ENCODE measurements at places on chromosomes 12 and 14. TPM values are rescaled to one million over a fixed set of nuclear protein-coding genes. Genes with fewer than 3 reads are reported as not detected.

DNA sequence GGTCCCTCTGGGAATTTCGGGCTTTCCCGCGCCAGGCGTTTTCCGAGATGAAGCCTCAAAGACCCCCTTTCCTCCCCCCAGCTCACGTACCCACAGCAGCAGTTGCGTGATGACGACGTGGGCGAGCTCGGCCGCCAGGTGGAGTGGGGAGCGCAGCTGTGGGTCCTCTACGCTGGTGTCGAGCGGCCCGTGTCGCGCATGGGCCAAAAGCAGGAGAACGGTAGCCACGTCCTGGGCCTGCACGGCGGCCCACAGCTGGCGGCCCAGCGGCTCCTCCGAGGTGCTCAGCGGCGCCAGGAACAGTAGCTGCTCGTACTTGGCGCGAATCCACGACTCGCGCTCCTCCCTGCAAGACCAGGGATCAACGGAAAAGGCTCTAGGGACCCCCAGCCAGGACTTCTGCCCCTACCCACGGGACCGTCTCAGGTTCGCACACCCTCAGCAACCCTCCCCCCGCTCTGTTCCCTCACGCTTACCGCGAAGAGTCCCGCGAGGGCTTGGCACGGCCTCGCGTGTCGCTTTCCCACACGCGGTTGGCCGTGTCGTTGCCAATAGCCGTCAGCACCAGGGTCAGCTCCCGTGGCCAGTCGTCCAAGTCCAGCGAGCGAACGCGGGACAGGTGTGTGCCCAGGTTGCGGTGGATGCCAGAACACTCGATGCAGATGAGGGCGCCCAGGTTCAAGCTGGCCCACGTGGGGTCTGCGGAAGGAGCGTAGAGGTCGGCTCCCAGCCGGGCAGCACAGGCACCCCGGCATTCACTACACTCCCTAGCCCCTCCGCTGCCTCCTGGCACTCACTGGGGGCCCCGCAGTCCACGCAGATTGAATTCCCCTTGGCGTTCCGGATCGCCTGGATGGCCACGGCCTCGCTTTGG lies 11.4 kb downstream of the AGAP2 start:
- H3K4me3 ChIP-seq, result peak overlapping the region; percentile 80
- DNase-seq, result no peak
- no peaks in the 10 kb centered on the region for H3K36me3 ChIP-seq
- peaks cover 9% of the 10 kb centered on the region for H3K27me3 ChIP-seq
- H3K4me1 ChIP-seq, result no peaks in the 10 kb centered on the region

GRCh38 chr12:55707841-55708694 lies at the start of gene ITGA7:
Gene ITGA7, minus strand, starts transcription at chr12:55707904. Its CDS starts 222 bp downstream, at chr12:55707682.
- DNase-seq, result no peak
- peaks cover 81% of the 10 kb centered on the region for H3K27me3 ChIP-seq
- H3K27ac ChIP-seq, result no peak within 1 kb of the TSS
- H3K4me3 ChIP-seq, result peak within 1 kb of the TSS; percentile 18
- no peaks in the 10 kb centered on the region for H3K36me3 ChIP-seq

GRCh38 chr12:44696542-44696941 lies 179.6 kb downstream of the NELL2 start:
- no peak overlapping the region for H3K27ac ChIP-seq
- H3K4me3 ChIP-seq, result no peak overlapping the region
- H3K4me1 ChIP-seq, result no peaks in the 10 kb centered on the region
- no peaks in the 10 kb centered on the region for H3K36me3 ChIP-seq
- H3K27me3 ChIP-seq, result no peaks in the 10 kb centered on the region
- no peak for DNase-seq

DNA sequence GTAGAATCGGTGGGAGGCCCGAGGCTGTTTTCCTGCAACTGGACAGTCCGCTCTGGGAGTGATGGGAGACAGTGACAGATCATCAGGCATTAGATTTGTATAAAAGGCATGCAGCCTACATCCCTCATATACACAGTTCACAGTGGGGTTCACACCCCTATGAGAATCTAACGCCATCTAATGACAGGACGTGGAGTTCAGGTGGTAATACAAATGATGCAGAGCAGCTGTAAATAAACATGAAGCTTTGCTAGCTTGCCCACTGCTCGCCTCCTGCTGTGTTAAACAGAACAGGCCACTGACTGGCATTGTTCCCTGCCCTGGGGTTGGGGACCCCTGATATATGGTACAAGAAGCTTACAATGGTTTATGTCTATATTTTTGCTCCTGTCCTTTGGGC lies 179.0 kb downstream of the LRFN5 start:
- H3K27ac ChIP-seq, result no peak overlapping the region
- no peaks in the 10 kb centered on the region for H3K36me3 ChIP-seq
- H3K27me3 ChIP-seq, result no peaks in the 10 kb centered on the region
- DNase-seq, result no peak

DNA sequence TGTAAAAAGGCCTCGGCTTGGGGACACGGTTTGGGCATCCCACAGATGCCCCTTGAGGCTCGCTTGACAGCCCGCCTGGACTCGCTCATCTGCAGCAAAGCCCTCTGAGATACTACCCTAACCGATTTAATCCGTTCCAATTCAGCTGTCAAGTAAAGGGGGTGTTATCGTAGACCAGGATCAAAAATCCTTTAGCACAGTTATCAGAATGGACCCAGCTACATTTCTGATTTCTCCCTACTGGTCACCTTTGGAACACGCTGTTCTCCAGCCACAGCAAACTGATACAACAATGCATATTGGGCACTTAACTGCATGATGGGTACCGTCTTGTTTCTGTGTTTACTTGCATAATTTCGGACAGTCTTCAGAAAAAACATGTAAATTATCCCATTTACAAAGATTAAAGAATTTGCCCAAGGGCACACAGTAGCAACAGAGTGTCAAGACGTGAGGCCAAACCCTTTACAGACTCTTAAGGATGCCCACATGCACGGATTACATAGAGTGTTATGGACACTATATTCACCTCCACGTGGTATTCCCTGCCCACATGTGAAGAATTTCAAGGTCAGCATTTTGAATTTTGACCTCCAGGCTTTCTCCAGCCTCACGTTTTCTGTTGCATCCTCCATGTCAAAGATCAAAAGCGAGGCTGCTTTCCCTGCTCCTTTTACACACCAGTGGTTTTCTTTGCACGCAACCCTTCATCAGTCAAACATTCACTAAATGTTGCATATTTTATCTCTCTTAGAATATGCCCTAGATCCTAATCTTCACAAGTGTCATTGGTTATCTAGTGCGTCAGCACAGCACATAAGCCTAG lies 3.2 kb upstream of the DUSP6 start:
- peaks cover 3% of the 10 kb centered on the region for H3K36me3 ChIP-seq
- H3K4me1 ChIP-seq, result peaks cover 23% of the 10 kb centered on the region
- H3K27me3 ChIP-seq, result no peaks in the 10 kb centered on the region
- peak overlapping the region; percentile 67 for H3K4me3 ChIP-seq
- no peak for DNase-seq
- peak overlapping the region; percentile 93 for H3K27ac ChIP-seq

DNA sequence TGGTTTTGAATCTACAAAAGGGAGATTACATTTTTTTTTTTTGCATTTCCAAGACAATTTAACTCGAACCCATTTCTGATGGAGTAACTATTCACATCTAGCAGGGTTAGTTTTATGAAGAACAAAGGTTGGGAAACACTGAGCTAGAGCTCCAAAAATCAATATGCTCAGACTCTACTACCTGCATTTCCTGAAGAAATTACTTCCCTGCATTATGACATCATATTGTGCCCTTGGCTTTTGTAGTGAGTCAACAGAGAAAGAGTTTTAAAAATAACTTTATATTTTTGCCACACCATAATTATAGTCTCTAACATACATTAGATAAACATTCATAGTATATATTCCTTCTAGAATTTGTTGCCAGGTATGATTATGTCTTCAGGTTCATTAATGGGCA lies 14.8 kb downstream of the GRIP1 start:
- H3K27ac ChIP-seq, result no peak overlapping the region
- H3K27me3 ChIP-seq, result no peaks in the 10 kb centered on the region
- no peak overlapping the region for H3K4me3 ChIP-seq
- no peaks in the 10 kb centered on the region for H3K36me3 ChIP-seq

- no peaks in the 10 kb centered on the region for H3K36me3 ChIP-seq
- H3K27me3 ChIP-seq, result no peaks in the 10 kb centered on the region
- no peak for DNase-seq
Observed at GRCh38 chr12:92585115-92585727, 117.6 kb upstream of the PLEKHG7 start.

DNA sequence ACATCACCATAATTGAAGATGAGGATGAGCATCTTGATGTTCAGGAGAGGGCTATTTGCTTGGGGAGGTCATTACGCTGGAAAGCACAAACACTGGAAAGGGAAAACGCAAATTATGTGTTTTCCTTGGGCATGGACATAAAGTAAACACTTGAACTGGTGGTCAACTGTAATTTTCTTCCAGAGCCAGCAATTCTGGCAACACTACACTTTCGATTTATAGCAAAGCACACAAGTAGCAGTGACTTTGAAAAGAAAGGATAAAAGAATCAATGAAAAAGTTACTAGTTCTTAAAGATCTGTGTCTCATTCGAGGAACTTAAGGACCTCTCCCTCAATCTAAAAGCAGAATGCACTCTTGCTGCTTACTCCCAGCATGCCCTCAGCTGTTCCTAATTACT lies 2.2 kb downstream of the CLEC14A start:
- DNase-seq, result no peak
- no peaks in the 10 kb centered on the region for H3K27me3 ChIP-seq
- no peak overlapping the region for H3K4me3 ChIP-seq
- no peak overlapping the region for H3K27ac ChIP-seq
- H3K36me3 ChIP-seq, result no peaks in the 10 kb centered on the region
- H3K4me1 ChIP-seq, result 0 out of 2 replicates have a peak, but pooled peaks cover 5% of the 10 kb centered on the region

KRT7 gene
- total RNA-seq, result 3,783 TPM

DNA sequence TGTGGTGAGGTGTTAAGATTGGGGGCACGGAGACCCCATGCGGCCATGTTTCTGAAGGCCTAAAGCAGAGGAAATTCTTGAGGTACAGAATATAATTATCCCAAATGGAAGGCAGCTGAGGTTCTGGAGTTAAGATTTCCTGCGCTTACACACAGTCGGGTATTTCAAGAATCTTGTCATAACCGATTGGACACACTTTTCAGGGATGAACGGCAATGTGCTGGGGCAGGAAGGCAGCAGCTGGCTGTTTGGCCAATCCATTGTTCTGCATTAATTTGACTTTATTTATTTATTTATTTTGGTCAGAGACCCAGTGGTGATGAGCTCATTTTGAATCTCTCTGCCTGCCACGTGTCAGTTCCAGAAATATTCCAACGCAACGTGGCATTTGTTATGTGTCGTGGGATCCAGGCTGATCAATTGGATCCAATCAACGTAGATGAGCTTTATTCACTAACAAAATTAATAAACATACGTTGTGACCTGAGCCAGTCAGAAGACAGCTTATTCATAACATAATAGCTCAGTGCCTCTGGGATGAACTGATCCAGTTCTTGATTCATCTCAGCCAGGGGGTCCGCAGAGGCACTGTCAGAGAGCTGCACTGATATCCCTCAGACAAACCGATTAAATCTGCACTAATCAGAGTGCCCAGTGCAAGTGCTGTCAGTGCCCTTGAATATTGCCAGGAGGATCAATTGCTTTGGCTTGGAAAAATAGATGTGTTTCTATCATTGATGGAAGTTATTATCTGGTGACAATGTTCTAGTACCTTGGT lies 181.0 kb downstream of the KTN1 start:
- H3K36me3 ChIP-seq, result no peaks in the 10 kb centered on the region
- no peak overlapping the region for H3K27ac ChIP-seq
- no peak for DNase-seq
- 0 out of 2 replicates have a peak, but pooled peaks cover 8% of the 10 kb centered on the region for H3K4me1 ChIP-seq
- H3K27me3 ChIP-seq, result no peaks in the 10 kb centered on the region
- no peak overlapping the region for H3K4me3 ChIP-seq

GRCh38 chr12:59548930-59549329 lies 46.9 kb upstream of the SLC16A7 start:
- H3K4me1 ChIP-seq, result no peaks in the 10 kb centered on the region
- H3K4me3 ChIP-seq, result no peak overlapping the region
- no peaks in the 10 kb centered on the region for H3K27me3 ChIP-seq
- H3K27ac ChIP-seq, result no peak overlapping the region
- peak; percentile 10 for DNase-seq
- no peaks in the 10 kb centered on the region for H3K36me3 ChIP-seq

GRCh38 chr14:47675466-47676314 lies at the start of gene MDGA2:
Gene MDGA2, minus strand, starts transcription at chr14:47675605.
- H3K36me3 ChIP-seq, result no peaks in the 10 kb centered on the region
- H3K4me1 ChIP-seq, result no peaks in the 10 kb centered on the region
- no peak for DNase-seq
- H3K4me3 ChIP-seq, result no peak within 1 kb of the TSS
- H3K27ac ChIP-seq, result no peak within 1 kb of the TSS
- H3K27me3 ChIP-seq, result no peaks in the 10 kb centered on the region

- 0 out of 2 replicates have a peak, but pooled peaks cover 5% of the 10 kb centered on the region for H3K27me3 ChIP-seq
- no peaks in the 10 kb centered on the region for H3K4me1 ChIP-seq
- no peak overlapping the region for H3K4me3 ChIP-seq
- no peak for DNase-seq
- no peak overlapping the region for H3K27ac ChIP-seq
- H3K36me3 ChIP-seq, result no peaks in the 10 kb centered on the region
Observed at GRCh38 chr14:94284221-94284620, 8.8 kb downstream of the SERPINA10 start.

RNASE7 gene
- not detected for total RNA-seq

DNA sequence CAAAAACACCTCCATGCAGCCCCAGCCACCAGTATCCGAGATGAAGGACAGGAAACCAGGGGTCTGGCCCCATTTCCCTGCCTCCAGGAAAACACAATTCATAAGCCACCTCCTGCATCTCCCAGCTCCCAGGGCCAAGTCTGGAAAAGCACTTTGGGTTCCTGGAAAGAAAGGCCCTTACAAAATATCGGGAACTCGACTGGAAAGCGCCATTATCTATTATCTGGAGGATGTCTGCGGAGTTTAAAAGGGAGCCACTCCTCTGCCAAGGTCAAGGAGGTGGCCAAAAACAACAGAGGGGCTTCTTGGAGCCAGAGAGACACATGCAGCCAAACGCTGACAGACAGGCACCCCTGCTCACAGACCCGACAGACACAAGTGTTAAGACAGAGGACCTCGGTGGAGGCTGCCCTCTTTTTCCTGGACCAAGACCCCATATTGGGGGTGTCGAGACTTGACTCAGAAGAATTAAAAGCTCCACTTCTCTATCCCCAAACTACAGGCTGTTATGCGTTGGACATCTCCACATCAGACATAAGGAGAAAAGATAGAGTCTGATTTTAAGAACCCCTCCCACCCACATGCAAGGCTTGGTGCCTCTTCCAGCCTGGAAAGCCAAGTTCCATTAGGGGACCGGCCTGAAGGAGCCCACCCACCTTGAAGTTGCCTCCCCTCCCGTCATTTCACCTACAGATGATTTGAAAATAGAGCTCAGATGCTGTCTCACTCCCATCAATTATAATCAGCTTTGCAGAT lies 9.6 kb downstream of the ACTN1 start:
- no peak overlapping the region for H3K27ac ChIP-seq
- DNase-seq, result no peak
- no peak overlapping the region for H3K4me3 ChIP-seq

DNA sequence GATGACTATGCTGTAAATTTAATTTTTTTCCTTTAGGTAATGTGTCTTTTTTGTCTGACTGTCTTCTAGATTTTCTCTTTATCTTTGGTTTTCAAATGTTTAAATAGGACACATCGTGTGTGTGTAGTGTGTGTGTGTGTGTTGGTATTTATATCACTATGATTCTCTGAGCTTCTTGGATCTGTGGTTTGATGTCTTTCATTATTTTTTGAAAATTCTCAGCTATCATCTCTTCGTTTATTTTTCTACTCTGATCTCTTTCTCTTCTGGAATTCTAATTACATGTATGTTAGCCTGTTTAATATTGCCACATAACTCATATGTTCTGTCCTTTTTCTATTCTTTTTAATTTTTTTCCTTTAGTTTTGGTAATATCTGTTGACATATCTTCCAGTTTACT lies 73.5 kb upstream of the OR10AD1 start:
- H3K27me3 ChIP-seq, result 0 out of 2 replicates have a peak, but pooled peaks cover 15% of the 10 kb centered on the region
- no peak overlapping the region for H3K27ac ChIP-seq
- H3K36me3 ChIP-seq, result no peaks in the 10 kb centered on the region
- H3K4me3 ChIP-seq, result no peak overlapping the region
- H3K4me1 ChIP-seq, result no peaks in the 10 kb centered on the region

NGB gene
- total RNA-seq, result not detected

SMIM41 gene
- not detected for total RNA-seq

Data from PC-9 (cell line).